ENCODE measurements at places on chromosomes 13 and 19. TPM values are rescaled to one million over a fixed set of nuclear protein-coding genes. Genes with fewer than 3 reads are reported as not detected.

Gene CD22
- total RNA-seq = 2.8 TPM

Gene IFNL1
- not detected for total RNA-seq

Gene KLK1
- 0.65 TPM for total RNA-seq

Gene TLE5
- total RNA-seq = 296 TPM

- DNase-seq = no peak
Observed at GRCh38 chr13:43200736-43201135, 177.3 kb downstream of the DNAJC15 start.

DNA sequence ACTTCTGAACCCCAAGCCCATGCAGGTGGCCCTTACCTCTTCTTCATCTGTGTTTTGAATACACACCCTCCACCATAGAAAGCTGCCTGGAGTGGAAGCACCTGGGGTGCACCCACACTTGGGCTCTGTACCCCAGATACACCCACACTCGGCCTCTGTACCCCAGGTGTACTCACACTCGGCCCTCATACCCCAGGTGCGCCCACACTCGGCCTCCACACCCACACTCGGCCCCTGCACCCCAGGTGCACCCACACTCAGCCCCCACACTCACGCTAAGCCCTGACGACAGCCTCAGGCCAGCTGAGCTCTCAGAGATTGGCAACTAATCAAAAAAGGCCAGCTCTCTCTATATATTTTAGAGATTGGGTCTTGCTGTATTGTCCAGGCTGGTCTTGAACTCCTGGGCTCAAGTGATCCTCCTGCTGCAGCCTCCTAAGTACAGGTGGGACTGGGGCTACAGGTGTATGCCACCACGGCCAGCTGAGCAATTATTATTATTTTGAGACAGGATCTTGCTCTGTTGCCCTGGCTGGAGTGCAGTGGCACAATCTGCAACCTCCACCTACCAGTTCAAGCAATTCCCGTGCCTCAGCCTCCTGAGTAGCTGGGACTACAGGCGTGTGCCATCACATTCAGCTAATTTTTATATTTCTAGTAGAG lies 68.9 kb downstream of the PEX11G start:
- no peak for DNase-seq

- no peak for DNase-seq
Observed at GRCh38 chr19:6664916-6665315, 5.0 kb downstream of the TNFSF14 start.

Measured in activated CD8-positive, alpha-beta T cell treated with anti-CD3 and anti-CD28 coated beads for 36 hours (primary cell).